ENCODE measurements at places on chromosomes 5 and 9.

DNA sequence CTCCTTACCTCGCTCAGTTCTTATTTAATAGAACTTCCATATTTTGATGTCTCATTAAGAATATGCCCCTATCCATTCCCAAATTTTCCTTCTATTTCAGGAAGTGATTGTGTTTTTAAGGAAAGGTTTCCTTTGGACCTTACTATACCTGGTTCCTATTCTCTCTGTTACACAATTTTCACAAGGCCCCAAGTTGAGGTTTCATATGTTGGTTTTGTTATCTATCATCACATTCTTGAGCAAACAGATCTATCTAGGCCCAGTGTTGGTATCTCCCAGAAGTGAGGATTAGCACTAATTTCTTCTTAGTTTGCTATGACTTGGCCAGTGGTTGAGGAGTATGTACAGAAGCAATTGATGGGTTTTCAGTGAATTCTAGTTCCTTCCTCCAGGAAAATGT is 41.5 kb downstream of the ALG2 start:
- no peak for DNase-seq

- no peak for DNase-seq
Measured at GRCh38 chr5:590346-590745, 21.8 kb upstream of the CEP72 start.

- no peak for DNase-seq
Measured at GRCh38 chr5:137734962-137735554, 831 bp downstream of the KLHL3 start.

- no peak for DNase-seq
Measured at GRCh38 chr9:109270971-109271925, 49.6 kb downstream of the EPB41L4B start.

DNA sequence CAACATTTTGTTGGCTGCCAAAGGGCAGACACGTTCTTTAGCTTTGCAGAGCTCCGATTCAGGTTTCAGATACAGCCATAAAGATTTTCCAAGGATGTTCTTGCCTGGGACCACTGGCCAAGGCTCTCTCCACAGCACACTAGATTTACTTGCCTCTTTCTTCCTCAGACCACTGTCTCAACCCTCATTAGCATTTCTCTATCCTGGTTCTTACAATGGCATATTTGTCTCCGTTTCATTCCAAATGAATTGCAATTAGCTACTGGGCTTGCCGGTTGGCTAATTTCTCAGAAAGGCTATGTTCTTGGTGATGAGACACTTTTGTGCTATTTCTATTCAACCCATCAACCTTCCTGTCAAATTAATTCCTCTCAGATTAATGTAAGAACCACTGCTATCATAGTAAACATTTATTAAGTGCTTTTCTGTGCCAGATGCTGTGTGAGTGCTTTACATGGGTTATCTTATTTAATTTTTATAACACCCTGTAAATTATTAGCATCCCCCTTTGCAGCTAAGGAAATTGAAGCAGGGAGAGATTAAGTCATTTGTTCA is 118.4 kb upstream of the NR3C1 start:
- no peak for DNase-seq

- no peak for DNase-seq
Measured at GRCh38 chr5:138468966-138469539, 3.8 kb downstream of the EGR1 start.

All from CD4-positive, alpha-beta T cell treated with Interleukin-2 at 100 ng/mL for 4 hours (primary cell).